ACHN (cell line): ENCODE measurements at places on chromosomes 1 and 21.

DNA sequence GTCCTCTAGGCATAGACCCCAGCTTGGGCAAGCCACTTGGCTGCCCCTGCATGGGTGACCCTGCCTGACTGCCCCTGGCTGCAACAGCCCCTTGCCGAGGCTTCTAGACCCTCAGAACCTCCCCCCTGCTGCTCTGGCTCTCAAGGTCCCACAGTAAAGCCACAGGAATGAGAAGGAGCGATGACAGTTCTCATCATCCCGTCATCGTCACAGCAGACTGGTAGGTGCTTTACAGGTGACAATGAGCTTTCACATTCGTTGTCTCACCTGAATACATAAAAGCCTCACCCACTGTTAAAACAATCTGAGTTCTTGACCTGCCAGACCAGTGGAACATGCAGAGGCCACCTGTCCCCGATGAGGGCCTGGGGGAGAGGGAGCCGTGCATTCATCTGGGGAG lies 36.0 kb upstream of the GPR157 start:
- no peak for DNase-seq

DNA sequence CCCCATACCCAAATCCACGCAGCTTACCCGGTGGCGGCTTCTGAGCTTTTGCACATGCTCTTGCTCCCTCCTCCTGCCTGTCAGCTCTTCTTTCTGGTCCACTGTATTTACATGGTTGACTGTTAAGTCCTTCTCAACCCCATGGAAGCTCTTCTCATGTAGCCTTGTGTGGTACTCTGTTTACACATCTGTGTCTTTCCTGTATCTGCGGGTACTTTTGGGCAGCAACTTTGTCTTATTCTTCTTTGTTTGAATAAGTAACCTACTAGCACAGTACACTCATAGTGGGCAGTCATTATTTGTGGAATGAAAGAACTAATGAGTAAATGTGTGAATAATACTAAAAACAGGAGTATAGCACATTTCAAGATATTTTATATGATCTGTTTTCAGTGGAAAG lies 88.5 kb upstream of the GPR88 start:
- DNase-seq, result no peak

DNA sequence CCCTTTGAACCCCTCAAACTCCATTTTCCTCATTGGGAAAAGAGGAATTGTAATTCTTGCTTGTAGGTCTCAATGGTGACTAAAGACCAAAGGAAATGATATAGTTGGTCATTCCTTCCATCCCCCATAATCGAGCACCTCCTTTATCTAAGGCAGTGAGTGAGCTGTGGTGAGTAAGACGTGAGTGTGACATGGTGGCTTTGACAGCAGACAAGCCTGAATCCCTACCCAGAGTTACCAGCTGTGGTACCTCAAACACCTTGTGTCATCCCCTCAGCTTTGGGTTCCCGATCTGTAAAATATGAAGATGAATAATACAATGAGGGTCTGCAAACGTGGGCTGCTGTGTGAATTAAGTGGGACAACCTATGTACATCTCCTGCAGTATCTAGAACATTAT lies 8.4 kb downstream of the TRAF5 start:
- no peak for DNase-seq

- no peak for DNase-seq
Observed at GRCh38 chr1:38885092-38885491, 3.7 kb upstream of the GJA9 start.

- no peak for DNase-seq
Observed at GRCh38 chr1:234542211-234542850, 63.4 kb upstream of the TARBP1 start.
